ENCODE measurements at places on chromosomes 13 and 19. TPM values are rescaled to one million over a fixed set of nuclear protein-coding genes. Genes with fewer than 3 reads are reported as not detected.

Gene IL11
- 0.16 TPM for polyA plus RNA-seq

Gene CCDC70
- not detected for polyA plus RNA-seq

GRCh38 chr13:112575675-112576074, 12.3 kb downstream of the TUBGCP3 start:
- DNase-seq, result no peak

DNA sequence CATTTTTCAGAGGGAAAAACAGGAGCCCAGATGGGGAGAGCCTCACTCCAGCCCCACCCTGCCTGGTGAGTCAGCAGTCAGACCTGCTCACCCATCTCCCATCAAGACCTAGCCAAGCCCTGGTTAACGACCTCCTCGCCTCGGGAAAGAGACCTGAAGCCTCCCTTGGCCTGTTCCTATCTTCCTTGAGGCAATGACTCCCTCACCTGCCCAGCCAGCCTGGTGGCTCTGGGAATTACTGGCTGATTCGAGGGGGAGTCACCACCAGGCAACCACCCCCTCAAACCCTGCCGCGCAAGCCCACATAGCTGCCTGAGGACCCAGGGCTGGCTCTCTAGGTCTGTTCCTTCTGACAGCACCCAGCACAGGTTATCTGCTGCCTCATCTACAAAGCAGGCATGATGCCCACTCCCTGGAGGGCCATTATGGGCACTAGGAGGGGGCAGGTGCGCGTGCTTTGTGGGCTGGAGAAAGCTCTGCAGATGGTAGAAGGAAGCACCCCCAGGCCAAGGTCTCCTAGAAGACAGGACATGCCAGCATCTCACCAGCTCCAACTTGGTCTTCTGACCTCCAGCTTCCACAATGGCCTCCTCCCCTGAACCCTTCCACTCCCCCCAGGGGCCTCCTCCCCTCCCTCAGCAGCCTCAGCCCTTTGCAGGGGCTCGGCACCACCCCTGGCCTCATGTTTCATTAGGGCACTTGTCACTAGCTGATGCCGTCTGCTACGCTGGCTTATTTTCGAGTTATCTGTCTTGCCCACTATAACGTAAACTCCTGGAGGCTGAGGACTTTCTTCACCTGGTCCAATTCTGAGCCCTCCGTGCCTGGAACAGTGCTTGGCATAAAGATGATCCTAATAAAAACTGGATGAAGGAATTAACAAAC, 10.4 kb downstream of the DEDD2 start:
- no peak for DNase-seq

- no peak for DNase-seq
Observed at GRCh38 chr19:1767464-1767933, 14.2 kb downstream of the ONECUT3 start.

DNA sequence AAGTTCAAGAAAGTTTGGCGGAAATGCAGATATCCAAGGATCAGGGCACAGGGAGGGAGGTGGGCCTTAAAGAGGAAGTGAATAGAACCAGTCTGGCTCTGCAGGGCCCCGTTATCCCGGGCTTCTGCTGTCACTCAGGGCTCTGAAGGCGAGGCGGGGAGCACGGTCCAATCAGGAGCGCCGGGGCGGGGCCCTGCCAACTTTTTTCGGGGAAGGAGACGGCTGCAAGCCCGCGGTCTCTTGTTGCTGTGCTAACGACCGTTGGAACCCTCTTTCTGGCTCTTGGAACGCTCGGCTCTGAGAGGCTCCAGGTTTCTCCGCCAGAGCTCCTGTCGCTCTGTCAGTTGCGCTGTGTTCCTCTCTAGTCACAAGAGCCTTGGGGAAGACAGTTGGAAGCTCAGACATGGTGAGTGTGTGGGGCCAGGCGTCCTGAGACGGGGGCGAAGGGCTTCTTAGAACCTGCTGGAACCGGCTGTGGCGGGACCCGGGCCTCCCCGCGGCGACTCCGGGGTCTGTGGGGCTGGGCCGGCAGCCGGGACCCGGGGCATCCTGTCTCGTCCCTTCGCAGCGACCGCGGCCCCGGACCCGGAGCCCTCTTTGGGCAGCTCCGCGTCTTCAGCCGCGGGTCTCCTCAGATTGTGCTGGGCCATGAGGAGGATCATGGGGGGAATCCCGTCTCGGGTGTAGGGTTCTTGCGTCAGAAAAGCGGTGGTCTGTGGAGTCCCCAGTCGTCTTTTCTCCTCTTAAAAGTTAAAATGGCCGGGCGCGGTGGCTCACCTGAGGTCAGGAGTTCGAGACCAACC, 27.7 kb downstream of the ZNF844 start:
- DNase-seq, result peak; percentile 97

GRCh38 chr13:49371943-49372613, 71.8 kb downstream of the CAB39L start:
- peak; percentile 24 for DNase-seq

GRCh38 chr19:30679153-30679702, 307.0 kb downstream of the ZNF536 start:
- DNase-seq, result no peak

GRCh38 chr13:90321281-90321931, 1026.1 kb upstream of the MIR17HG start:
- no peak for DNase-seq

- peak; percentile 96 for DNase-seq
Observed at GRCh38 chr19:45455707-45456499, 11.9 kb upstream of the FOSB start.

DNA sequence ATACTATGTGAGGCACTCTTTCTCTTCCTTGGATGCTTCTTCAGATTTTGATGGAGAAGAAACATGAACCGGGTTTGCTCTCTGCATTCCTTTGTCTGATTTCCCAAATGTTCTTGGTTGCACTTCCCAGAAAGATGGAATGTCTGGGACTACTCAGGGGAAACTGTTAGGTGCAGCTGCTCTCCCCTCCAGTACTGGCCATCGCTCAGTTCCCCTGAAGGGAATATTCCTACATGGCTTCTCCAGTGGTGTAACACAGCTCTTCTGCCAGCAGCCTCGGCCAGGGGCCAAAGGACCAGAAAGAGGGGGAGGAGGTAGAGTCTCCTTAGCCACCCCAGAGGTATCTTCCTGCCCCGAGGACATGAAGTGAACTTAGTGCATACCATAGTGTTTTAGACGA, 33.5 kb upstream of the SPRY2 start:
- no peak for DNase-seq

DNA sequence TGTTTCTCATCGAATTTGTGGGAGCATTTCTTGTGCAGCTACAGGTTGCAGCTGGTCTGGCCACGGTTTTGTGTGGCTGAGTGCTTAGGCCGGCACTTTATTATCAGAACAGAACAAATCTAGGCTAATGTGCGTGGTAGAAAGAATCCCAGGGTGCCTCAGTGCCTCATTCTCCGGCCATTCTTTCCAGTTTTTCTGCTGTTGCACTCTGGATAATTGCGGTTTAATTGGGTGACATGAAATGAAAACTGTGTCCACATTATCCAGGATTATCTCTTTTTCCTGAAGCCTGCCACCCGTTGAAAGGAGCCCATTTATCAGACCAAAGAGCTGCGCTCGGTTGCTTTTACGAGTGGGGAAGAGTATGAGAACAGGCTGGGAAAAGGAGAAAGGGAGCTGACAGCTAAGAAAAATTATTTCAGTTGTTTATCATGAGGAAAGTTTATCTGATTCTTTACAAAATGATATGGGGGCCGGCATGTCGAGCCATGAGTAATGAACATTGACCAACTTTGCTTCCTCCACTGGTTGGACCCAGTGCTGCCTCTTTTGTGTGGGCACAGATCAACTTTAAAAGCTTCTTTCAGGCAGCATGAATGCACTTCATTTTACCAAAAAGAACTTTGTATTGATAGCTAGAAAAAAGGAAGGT, 117.0 kb upstream of the SOX21 start:
- DNase-seq, result no peak

Data from left lung (tissue), 14 donors.